ENCODE measurements at places on chromosomes 5 and 9.

- DNase-seq, result no peak
Observed at GRCh38 chr5:124671193-124671592, 75.2 kb downstream of the ZNF608 start.

- no peak for DNase-seq
Observed at GRCh38 chr5:56831773-56832172, 16.4 kb downstream of the MAP3K1 start.

GRCh38 chr9:121985792-121986494 lies 107.2 kb downstream of the TTLL11 start:
- DNase-seq, result peak; percentile 66

- no peak for DNase-seq
Observed at GRCh38 chr9:9750719-9751118, 862.1 kb downstream of the PTPRD start.

DNA sequence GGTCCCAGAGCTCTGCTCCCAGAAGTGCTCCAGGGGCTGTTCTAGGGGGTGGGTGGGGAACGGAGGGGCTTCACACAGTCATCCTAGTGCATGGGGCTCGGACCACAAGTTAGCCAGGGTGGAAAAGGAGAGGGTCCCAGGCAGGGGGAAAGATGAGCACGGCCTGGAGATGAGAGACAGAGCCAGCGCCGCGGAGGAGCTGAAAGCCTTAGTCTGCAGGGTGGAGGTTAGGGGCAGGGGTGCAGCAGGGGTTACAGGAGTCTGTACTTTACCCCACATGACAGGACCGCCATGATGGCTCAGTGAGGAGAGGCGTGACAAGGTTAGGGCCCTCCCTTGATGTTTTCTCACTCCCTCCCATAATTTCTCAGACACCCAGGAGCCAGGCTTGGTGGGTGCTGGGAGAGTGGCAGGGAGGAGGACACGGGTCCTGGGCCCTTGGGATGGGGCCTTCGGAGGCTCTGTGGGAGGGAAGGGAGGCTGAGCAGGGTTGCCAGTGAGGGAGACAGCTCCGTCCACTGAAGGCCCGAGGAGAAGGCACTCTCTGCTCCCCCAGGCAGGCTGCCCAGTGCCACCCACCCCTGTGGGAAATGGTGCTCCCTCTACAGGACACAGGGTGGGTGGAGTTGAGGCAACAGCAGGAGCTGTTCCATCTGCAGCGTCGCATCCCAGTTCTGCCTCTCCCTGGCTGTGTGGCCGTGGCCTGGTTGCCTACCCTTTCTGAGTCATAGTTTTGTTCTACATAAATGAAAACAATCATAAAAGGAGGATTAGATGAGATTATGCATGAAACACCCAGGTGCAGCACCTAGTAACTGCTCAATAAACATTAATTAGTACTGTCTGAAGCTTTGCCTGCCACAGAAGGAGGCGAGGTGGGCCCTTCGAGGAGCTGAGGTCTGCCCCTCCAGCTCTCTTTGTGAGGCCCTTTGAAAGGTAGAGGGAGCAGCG lies 66.2 kb downstream of the NDST1 start:
- DNase-seq, result no peak

DNA sequence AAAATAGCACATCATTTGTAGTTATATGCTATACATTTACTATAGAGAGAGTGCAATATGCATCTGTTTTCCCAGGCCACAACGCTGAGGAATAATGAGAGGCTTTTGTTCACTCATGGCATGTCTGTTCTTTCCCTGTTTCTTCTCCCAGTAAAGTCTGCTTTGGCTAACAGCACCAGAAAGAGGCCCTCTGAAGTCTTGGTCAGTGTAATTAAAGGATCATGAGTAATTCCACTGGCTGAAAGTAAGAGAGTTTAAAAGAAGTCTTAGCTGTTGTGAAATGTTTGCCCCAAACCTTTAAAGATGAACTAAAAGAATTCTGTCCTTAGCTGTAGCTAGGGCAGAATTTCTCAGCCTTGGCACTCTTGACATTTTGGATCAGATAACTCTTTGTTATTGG lies 228.8 kb downstream of the TLE4 start:
- no peak for DNase-seq

DNA sequence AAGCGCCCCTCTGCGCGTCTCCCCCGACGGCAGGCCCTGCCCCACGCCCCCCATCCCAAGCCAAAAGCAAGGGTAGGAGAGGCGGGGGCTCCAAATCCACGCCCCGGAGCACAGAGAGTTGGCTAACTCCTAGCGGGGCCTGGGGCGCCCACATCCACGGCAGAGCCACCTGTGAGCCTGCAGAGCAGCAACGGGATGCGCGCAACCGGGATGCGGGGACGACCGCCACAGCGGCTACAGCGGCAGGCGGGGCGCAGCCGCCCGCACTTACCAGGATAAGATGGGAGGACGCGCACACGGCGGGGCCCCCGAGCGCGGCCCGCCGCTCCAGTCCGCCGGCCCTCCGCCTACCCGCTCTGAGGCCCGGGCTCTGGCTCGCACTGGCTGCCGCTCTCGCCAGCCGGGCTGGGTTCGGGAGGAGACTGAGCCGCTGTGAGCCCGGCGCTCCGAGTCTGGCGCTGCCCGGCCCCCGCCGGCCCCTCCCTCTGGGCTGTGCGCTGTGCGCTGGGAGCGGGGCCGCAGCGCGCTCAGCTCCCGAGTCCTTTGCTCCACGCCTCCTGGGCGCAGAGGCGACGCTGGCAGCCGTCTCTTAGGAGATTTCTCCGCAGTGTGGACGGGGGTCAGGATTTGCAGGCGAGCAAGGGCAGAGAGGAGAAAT lies at the start of gene SLC24A2:
Gene SLC24A2 (minus strand): TSS at position 424 of the 658 bp plus-strand sequence.
- peak; percentile 86 for DNase-seq

- DNase-seq, result no peak
Observed at GRCh38 chr9:26971721-26972120, 15.5 kb downstream of the IFT74 start.

- DNase-seq, result no peak
Observed at GRCh38 chr5:125150041-125150669, 403.7 kb upstream of the ZNF608 start.

GRCh38 chr9:95505717-95506427 lies 10.9 kb downstream of the PTCH1 start:
- no peak for DNase-seq

DNA sequence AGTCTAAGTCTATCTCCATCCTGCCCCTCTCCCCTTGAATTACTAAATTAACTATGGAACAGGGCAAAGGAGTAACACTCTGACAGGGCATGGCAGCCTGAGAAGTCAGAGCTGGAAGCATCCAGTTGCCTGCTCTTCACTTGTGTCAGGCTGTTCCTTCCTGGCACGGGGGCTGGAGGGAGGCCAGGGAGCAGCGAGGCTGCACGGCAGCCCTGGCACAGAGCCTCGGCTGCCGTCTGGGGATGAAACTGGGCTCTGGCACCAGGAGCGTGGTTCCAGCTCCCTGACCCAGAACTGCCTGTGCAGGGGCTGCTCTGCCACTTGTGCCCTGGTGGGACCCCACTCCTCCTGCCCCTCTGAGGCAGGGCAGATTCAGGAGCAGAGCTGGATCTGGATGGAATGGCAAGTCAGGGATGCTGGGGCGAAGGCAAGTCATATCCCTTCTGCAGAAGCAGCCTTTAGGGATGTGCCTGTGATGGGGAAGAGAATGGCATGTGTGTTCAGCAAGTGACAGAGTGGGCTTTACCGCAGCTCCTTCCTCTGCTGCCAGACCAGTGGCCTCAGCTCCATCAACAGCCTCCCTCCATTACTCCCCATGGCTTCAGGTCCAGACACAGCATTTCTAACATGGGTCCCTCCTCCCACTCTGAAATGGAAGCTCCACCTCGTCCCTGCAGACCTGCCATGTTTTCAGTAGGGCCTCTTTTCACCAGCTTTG lies 42.2 kb upstream of the PDE8B start:
- peak; percentile 86 for DNase-seq

DNA sequence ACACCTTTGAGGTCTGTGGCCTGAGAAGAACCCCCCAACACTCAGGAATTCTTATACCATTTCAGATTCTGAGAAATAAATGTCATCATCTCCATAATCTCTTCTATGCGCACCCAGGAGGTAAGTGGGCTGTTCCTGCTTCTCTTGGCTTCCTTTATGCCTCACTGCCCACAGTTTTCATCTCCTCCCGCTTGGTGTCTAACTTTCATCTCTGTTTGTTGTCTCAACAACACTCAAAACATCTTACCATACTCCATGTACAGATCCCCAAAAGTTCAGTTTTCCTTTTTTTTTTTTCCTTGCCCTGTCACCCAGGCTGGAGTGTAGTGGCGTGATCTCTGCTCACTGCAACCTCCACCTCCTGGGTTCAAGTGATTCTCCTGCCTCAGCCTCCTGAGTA lies 170.2 kb upstream of the FREM1 start:
- no peak for DNase-seq

- no peak for DNase-seq
Observed at GRCh38 chr5:65434122-65434521, 47.6 kb downstream of the ADAMTS6 start.

GRCh38 chr5:98709681-98710080 lies 63.8 kb upstream of the RGMB start:
- no peak for DNase-seq

- DNase-seq, result no peak
Observed at GRCh38 chr5:138563340-138564118, 11.7 kb downstream of the HSPA9 start.

DNA sequence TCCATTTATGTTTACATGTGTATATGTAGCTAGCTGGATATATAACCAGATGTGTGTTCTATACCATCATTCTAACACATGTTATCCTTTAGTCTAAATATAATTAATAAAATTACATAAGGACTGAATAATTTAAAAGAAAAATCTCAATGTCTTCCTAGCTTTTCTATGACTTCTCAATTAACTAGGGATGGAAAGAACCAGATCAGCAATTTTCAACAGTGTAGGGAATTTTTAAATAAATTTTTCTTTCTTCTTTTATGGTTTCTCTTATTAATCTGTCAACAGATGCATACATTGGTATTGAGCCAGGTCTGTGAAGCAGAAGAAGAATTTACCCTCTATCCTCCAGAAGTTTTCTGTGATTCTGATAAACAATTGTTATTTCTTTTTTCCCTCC lies 2180.4 kb upstream of the C9orf72 start:
- DNase-seq, result no peak

GRCh38 chr5:122415030-122415800 lies 103.2 kb downstream of the SNCAIP start:
- DNase-seq, result peak; percentile 53

DNA sequence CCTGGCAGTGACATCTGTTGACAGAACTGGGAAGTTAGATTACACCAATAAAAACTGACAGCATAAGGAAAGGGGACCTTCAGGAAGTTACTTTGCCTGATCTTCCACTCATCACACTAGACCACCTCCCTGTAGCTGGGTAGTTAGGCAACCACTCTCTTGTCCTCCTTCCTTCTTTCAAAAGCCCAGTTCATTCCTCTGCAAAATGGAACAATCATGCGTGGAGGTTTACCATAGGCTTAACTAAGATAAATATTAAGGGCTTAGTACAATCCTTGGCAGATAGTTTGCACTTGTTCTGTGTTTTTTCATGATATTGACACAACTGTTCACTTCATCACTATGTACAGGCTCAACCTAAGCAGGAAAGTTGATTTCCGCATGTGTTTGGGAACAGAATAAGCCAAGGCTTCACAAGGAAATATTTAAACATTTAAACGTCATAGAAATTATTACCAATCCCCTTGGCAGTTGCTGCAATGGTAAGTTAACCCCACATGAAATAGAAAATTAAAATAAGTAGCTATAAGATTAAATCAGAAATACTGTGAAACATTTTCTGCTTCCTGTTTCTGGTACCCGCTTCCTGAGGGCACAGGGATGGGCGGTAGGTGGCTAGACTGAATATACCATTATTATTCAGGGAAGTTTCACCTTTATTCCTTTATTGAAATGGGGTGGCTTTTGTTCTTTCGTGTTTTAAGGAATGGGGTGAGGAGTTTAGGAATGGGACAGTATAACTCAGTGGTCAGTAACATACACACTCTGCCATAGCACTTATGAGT lies 9.9 kb upstream of the PTGER4 start:
- no peak for DNase-seq

GRCh38 chr9:116149844-116150243 lies 3.7 kb upstream of the PAPPA start:
- DNase-seq, result no peak

DNA sequence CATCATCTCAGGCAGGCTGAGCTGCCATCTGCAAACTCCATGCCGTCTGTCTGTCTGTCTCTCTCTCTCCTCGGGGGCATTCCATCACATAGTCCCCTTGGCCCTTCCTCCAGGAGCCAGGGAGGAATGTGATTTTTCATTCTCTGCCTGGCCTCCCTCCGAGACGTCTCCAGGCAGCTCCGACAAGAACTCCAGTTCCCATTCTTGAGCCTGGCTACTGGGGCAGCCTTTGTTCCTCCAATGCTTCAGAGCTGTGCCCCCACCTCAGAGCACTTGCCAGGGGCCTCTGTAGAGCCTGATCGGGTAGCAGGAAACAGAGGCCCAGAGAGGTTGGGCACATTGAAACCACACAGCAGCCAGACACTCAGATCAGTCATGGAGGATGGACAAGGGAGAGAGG lies 74.0 kb downstream of the COL27A1 start:
- no peak for DNase-seq

DNA sequence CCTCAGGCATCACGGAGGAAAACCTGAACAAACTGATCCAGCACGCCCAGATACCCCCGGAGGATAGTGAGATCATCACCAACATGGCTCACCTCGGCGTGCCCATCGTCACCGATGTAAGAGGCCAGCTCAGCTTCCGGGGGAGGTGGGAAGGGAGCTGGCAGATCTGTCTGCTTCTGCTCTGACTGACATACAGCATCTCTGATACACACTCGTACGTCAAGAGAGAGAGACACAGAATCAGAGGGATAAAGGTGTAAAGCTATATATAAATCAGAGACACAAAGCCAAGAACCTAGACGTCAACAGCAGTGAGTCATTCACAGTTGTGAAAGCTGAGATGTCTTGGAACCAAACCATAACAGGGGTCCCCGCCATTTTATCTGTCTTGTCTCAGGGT lies 30.1 kb upstream of the CFAP157 start:
- no peak for DNase-seq

DNA sequence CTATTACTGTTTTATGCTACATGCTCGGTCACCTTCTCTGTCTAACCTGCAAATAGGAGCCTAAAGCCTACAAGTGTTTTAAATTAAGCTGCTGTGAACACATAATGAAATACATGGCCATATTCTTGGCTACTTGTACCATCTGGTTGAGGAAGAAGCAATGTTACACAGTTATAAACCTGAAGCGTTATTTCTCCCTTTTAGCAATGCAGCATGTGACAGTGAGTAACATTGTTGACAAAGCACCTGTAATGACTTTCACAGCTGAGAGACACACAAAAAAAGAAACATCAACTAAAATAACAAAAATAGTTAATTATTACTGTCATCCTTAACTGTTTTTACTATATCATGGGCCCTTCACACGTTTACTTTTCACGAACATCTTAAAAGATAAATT lies 146.9 kb downstream of the RORB start:
- DNase-seq, result no peak

Data from dorsolateral prefrontal cortex (tissue), 122 donors.